HCT116 (cell line): ENCODE measurements at places on chromosomes 1 and 21.

DNA sequence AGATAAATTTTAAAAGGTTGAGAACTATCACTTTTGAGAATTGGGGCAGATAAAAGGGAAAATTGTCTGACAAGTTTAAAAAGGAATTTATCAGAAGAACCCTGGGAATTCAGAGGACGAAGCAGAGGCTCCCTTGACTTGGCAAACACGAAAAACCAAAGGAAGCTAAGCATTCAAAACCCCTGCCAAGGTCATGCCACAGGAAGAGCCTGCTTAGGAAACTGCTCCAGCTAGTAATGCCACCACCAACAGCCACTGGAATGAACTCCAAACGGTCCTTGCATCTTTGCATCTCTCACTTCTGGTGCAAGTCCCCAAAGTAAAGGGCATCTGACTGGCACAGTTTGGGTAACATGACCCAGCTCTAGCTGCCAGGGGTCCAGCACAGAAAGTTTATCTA is 7.2 kb downstream of the GPBP1L1 start:
- DNase-seq, result no peak

GRCh38 chr1:245510144-245510543 is 355.4 kb downstream of the KIF26B start:
- no peak for DNase-seq

DNA sequence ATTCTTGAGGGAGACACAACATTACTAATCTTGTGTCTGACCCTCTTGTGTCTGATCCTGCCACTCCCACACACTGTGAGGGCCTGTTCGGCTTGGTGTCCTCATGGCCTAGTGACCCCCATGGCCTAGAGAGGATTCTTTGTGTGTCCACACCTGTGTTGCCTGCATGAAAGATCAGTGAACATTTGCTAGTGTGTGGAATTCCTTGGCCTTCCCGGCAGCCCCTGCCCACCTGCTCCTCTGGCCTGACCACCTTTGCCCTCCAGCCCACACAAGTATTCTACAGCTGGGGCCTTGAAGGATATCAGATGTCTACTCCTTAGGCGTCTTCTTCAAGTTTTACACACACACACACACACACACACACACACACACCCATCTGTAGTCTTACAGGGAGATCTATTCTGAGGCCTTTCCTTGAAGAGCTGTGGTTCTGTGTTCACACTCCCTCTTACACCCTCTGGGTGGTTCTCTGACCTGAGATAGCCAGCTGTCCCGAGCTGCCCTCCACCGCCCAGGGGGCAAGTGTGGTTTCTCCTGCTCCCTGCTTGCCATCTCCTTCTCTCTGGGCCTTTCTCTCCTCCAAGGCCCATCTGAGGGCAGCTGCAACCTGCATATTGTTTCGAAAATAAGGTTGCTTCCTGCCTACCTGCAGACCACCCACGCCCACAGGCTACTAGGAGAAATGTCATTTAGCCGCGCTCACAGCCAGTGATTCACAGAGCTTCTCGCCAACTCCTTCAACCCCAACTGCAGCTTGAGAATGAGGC is 45.4 kb downstream of the CD247 start:
- no peak for DNase-seq

GRCh38 chr21:24729568-24729967 is 877.7 kb downstream of the MRPL39 start:
- no peak for DNase-seq

DNA sequence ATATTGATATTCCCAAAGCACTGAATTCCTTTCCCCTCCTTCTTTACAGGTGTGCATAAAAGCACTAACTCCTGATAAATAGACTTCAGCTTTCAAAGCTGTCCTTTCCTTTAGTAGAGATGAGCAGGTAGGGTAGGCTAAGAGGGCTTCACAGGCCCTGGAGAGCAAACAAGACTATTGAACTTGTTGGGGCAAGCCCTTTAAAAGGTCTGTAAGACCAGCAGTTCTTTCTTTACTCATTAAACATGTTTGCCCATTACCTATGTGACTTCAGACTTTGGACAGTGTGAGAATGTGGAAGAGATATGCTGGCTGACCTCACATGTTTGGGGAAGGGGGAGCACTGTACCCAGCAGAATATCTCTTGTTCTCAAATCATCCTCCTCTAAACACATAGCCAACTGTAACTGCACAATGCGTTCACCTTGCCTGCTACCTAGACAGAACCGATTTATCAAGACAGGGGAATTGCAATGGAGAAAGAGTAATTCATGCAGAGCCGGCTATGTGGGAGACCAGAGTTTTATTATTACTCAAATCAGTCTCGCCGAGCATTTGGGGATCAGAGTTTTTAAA is 27.1 kb upstream of the HAO2 start:
- DNase-seq, result no peak

GRCh38 chr1:118905196-118905595 is 82.9 kb downstream of the TBX15 start:
- no peak for DNase-seq

DNA sequence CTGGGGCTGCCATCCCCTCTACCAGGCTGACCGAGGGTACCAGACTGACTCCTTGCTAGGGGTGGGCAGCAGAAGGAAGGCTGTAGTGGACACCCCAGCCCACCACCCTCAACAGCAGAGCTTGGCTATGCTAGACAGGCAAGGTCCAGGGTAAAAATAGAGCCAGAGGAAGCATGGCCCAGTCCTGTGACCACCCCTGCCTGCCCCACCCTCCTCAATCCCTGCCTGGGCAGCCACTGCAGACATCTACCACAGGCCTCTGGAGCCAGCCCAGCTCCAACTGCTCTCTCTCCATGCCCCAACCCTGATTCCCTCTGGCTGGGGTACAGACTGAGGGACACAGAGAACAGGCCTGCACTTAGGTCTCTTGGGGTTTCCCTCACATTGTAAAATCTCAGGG is 1.7 kb downstream of the S100A1 start:
- no peak for DNase-seq

- DNase-seq, result no peak
Observed at GRCh38 chr1:69076631-69077030, 491.1 kb upstream of the LRRC7 start.

DNA sequence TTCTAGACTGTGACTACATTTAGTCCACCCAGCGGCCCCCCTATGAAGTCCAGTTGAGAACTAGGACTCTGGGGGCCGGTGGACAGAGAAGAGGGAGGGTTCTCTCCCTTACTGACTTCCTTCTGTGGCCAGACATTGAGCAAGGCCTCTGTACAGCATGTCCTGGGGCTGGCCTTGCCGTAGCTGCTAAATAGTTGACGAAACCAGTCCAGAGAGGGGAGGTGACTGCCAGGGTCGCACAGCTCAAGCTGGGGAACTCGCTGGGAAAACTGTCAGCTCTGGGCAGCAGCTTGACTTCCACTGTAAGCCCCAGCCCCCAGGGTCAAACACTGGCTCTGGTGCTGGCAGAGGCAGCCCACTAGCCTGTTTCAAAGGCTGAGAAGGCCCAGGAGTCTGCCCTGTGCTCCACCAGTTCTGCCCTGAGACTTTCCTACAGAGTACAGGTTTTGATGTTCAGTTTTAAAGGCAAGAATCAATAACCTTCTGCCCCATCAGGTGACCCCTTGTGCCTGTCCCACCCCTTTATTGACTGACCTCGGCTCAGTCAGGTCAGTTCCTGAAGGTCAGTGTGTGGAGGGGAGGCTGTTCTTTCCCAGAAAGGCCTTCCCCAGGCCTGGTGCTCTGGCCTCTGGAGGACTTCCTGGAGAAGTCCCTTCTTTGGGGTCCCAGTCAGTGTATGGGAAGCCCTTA is 14.1 kb downstream of the PCSK9 start:
- DNase-seq, result no peak

GRCh38 chr1:59750328-59751003 is 64.3 kb upstream of the HOOK1 start:
- DNase-seq, result peak; percentile 37

- DNase-seq, result no peak
Observed at GRCh38 chr1:23588749-23589548, 29.6 kb upstream of the ID3 start.

DNA sequence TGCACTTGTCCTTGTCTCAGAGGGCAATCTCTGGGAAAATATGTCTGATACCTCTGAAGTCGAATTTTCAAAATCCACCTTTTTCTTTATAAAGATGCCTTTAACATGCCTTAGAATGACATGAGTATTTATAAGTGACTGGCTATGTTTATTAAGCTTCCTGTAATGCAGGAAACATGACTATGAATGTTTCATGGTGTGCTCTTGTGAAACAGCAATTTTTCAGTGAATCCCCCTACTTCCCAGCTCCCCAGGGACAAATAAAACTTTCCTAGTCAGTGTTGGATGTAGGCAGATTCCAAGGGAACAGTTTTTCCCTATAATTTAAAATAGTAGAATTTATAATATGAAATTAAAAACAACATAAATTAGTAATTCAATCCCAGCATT is 437.0 kb downstream of the LMO4 start:
- no peak for DNase-seq

DNA sequence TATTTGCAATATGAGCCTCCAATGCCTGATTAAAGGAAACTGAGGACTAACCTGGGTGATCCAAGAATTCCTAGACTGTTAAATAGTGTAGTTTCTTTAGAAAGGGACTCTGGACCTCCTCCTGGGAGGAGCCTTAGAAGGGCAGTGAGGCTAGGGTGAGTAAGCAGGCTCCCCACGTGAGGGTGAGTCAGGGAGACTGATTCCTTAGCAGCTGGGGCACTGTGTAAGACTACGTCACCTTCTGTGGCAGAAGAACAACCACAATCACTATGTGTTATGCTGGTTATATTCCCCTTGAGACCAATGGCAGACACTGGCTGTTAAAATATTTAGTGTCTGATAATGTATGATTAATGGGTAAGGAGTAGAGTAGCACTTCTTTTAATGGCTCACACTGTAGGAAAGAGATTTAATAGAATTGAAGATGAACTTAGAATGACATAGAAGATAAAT is 53.3 kb upstream of the SYT14 start:
- peak; percentile 81 for DNase-seq
